ENCODE measurements at places on chromosomes 6 and 20.
A peak's percentile ranks its signal among the peaks of the same experiment; 100 is the strongest.

DNA sequence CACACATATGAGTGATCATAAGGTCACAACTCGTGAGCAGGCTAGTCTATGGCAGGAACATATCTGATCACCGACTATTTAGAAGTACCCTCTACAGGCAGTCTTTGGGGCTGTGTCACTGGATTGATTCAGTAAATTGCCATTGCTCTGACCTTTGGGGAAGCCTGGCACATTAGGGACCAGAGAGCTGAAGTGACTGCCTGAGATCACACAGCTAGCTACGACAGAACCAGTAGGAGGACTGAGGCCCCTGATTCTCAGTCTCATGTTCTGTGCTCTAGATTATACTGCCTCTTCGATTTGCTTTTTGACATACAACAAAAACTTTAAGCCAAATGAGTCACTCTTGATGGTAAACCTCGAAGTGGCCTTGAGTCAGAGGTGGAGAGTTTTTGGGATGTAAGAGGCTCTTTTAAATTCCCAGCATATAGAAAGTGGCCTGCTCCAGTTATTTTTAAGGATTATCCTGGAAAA is 247.5 kb upstream of the SUPT3H start:
- DNase-seq = peak; percentile 60

- peak; percentile 61 for DNase-seq
These were observed 496.3 kb upstream of the MAP3K7 start for GRCh38 chr6:91083211-91083610.

- DNase-seq = peak; percentile 59
These were observed 56.7 kb upstream of the APCDD1L start for GRCh38 chr20:58571693-58572427.

- no peak for DNase-seq
These were observed 1175.5 kb upstream of the ADGRB3 start for GRCh38 chr6:67459556-67459955.

DNA sequence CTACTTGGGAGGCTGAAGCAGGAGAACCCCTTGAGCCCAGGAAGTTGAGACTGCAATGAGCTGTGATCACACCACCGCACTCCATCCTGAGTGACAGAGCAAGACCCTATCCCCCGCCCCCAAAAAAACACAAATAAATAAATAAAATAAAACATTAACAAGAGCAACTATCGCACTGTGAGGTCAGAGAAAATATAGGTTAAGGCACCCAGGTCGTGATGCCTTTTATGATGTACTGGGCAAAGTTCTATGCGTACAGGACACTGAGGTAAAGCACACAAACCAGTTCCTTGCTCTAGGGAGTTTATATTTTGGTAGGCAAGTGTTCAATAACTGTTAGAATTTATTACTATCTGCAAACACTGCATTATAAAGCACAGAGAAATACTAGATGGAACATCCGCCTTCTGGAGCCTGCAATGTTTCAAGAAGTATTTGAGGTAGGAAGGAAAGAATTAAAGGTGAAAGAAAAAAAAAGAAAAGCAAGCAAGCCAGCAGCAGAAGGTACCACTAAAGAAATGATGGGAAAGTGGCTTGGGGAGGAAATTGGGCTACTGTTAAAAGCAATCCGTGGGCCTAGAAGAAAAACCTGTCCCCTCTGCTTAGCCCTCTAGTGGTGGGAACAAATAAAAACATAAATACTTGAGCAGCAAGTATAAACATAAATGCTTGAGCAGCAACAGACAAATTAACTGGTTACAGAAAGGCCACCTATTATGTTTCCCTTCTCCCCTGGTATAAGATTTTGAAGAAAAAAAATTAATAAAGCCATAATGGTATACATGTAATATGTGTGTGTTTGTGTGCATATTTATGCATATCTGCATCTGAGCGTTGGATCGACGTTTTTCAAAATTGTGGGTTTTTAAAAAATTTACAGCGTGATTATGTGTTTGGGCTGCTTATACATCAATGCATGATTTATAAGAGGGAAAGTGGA is 128.0 kb downstream of the PHACTR1 start:
- DNase-seq = no peak

DNA sequence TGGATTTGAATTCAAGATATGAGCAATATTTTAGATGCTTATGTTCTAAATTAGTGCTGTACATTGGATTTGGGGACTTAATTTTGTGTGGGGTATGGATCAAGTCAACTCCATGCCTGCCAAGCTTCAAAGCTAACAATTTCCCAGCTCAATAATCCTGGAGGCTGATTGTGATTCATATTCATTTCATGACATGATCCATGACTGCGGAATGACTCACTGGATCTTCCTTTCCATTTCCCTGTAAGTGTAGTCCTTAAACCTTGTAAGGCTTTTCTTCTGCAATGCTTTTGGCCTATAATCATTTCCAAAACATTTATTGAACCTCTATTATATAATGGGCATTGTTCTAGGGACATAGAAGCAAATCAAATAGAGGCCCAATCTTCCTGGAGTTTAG is 44.7 kb upstream of the CCN2 start:
- DNase-seq = peak; percentile 78

DNA sequence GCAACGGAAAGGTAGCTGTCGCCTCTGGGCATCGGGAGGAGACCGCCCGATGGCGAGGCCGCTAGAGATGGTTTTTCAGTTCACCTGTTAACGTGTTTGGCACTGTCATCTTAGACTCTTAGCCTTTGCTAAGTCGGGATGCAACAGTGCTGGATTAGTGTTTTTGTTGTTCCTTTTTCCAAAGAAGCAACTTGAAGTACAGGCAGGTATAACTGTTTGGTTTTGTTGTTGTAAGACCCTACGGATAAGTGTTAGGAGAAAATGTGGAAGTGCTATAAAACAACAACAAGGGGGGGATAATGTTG is 723 bp downstream of the MANEA start:
- no peak for DNase-seq

DNA sequence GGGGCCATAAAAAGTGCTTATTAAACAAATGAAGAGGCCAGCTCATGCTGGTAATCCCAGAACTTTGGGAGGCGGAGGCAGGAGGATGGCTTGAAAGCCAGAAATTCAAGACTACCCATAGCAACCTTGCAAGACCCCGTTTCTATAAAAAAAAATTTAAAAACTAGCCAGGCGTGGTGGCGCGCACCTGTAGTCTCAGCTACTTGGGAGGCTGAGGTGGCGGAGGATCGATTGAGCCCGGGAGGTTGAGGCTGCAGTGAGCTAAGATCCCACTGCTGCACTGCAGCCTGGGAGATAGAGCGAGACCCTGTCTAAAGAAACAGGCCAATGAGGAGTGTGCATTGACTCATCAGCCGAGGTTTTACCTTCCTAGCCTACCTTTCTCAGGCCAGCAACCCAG is 15.2 kb downstream of the NPEPL1 start:
- no peak for DNase-seq

DNA sequence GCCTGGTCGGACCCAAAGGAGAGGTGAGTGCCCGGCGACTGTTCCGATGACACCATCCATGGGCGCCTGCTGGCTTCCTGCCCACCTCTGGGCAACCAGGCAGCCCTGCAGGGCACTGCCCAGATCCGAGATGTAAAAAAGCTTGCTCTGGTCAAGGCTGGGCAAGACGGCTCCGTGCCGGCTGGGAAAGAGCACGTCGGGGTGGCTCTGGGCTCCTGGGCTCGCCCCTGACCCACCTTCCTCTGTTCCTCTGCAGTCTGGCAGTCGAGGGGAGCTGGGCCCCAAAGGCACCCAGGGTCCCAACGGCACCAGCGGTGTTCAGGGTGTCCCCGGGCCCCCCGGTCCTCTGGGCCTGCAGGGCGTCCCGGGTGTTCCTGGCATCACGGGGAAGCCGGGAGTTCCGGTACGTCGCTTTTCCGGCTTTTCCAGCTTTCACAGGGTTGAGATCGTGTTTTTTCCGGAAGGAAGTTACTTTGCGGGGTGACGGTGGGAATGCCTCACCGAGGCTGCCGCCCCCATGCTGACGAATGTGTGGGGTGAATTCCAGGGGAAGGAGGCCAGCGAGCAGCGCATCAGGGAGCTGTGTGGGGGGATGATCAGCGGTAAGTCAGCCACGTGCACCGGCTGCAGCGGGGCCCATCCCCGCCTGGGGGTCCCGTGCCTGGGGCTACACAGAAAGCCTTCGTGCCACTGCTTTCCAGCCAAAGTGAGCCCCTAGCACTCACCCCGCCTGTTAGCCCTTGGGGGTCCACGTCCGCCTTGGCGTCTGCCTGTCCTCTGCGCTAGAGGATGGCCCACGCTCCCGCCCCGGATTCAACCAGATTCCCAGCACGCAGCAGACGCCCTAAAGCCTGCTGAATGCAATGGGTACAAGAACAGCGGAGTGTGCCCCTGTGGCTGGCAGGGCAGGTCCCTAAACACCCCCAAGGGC is 19.3 kb downstream of the COL9A3 start:
- DNase-seq = no peak

DNA sequence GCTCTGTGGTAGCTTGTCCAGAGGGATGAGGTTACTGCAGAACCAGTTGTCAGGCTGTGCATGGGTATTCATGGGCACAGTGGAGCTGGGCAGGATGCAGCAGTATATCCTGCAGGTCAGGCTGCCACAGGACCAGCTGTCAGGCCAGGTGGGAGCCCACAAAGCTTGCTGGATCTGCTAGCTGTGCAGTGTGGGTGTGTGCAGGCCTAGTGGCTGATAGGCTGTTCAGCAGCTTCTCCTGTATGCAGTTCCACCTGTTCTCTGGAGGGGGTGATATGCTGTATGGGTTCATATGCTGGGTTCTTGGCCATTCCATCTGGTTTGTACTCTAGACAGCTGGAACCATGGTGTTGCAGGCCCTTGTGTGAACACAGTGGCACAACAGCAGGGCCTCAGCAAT is 40.6 kb upstream of the TPD52L1 start:
- DNase-seq = no peak

DNA sequence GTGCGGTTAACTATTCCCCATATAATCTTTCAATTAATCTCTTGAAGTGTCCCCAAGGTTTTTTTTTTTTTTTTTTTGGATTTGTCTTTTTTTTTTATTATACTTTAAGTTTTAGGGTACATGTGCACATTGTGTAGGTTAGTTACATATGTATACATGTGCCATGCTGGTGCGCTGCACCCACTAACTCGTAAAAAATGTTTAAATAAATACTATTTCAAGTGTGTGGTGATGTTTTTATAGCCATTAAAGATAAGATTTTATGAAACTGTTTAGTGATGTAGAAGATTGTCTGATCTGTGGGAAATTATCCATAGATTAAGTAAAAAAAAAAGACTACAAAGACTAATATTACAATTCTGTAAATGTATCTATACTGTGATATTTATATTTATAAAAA is 12.6 kb upstream of the HLA-DQA1 start:
- no peak for DNase-seq

DNA sequence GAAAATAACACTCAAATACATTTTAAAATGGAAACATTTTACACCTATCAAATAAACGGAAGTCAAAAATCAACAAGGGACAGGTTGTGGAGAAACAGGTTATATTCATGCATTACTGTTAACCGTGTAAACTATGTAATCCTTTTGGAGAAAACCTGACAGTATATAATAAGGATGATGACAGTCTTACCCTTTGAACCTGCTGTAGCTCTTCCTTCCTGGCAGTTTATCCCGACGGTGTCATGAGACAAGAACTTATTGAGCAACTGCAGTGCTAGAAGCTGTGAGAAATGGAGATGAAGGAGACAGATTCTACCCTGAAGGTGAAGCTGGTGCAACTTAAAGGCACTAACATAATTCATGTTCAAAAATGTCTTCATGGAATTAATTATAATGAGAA is 76.7 kb downstream of the PLEKHG1 start:
- no peak for DNase-seq

GRCh38 chr6:148055419-148055818 is 287.2 kb upstream of the SASH1 start:
- DNase-seq = no peak

DNA sequence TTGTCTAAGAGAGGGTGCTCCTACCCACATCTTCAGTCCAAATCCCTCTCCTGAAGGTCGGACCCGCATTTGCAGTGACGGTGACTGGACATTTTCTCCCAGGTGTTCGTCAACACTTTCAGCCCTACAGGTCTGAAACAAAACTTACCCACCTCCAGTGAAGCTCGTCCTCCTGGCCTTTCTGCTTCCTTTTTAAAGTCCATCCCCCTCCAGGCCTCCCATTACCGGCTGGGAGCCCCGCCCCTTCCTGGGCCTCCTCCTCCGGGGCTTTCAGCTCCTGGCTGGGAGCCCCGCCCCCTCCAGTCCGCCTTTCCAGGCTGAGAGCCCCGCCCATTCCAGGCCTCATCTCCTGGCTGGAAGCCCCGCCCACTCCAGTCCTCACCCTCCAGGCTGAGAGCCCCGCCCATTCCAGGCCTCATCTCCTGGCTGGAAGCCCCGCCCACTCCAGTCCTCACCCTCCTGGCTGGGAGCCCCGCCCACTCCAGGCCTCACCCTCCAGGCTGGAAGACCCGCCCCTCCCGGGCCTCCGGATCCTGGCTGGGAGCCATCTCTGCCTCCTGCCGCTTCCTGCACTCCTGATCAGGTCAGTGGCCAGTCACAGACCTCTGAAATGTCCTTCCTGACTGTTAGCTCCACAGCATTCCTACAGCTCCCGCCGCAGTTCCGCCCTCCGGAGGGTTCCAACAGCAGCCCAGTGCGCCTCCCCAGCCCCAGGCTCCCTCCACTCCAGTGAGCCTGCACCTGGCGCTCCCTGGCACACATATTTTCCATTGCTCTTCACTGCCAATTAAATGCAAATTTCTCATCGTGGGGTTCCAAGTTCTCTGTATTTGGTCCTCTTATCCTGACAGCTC is 98.5 kb downstream of the LY86 start:
- no peak for DNase-seq

- no peak for DNase-seq
These were observed 74.4 kb downstream of the ITCH start for GRCh38 chr20:34437330-34437986.

GRCh38 chr6:29488874-29489273 is 1.1 kb upstream of the MAS1L start:
- DNase-seq = no peak

DNA sequence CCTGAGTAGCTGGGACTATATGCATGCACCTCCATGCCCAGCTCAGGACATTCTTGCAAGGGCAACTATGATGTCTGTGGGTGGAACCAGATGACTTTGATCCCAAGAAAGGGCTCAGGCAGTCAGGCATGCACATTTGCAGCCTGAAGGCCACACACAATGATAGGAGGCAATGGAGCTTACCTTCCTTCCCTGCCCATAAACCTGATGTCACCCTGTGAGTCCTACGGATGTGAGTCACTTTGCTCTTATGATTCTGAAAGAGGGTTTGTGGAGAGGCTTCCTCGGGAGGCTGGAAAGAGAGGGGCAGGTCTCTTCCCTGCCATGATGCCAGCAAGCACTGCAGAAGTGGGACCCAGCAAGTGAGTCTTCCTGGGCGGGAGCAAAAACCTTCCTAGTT is 202.4 kb downstream of the LY86 start:
- DNase-seq = no peak
